ENCODE measurements at places on chromosomes 3 and 15.

- no peak for DNase-seq
These were observed 139.0 kb downstream of the CHDH start for GRCh38 chr3:53707222-53707621.

- no peak for DNase-seq
These were observed 477.8 kb downstream of the FGF12 start for GRCh38 chr3:192249516-192249915.

GRCh38 chr3:39427506-39427905, 21.0 kb downstream of the RPSA start:
- DNase-seq, result no peak

GRCh38 chr3:71227270-71227661, 356.3 kb downstream of the FOXP1 start:
- DNase-seq, result no peak

- DNase-seq, result no peak
These were observed 243.9 kb downstream of the FAM43A start for GRCh38 chr3:194929578-194929960.

DNA sequence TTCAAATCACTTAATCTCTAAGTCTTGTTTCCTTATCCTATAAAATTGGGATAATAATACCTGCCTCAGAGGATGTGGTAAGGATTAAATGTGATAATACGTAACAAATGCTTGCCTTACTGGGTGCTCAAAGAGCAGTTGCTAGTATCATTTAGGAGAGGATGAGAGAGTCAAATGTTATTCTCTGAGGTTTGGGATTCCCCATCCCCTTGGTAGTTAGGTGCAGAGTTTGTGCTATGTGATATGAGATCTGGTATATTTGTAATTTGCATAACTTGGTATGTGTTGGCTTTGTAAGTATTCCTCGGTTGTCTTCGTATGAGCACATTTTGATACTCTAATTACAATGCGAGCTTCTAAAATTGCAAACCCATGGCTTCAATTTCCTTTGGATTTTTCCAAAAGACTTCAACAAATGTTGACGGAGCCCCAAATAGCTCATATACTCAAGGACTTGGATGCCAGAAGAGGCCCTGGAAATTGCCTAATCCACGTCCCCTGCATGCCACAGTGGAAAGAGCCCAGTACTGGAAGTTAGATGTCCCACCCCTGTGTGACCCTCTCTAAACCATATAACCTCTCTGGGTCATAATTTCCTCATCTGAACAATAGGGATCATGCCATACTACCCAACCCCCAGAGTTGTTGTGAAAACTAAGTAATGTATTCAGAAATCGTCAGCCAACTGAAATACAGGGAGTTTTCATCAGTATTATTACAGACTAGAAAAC, 85.0 kb downstream of the FBN1 start:
- DNase-seq, result no peak

GRCh38 chr3:9292516-9292915, 43.1 kb upstream of the SRGAP3 start:
- DNase-seq, result no peak

GRCh38 chr3:149224736-149225594, 3.3 kb upstream of the CP start:
- DNase-seq, result peak; percentile 92

DNA sequence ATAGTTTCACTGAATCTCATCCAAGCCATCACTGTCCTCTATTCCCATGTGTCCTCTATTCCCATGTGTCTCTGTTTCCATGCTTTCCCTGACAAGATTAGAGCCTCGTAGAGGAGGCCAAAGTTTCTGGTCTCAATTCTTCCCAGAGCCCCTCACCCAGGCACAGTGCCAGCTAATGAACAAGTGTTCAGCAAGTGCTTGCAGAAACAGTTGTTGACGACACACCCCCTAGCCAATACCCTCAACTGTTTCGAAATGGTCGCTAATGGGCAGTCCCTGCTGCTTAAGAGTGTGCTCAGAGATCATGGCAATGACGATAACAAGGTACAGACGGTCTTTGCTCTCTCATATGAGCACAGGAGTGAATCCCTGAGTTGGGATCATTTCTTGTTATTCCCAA, 73.4 kb downstream of the FAM174B start:
- no peak for DNase-seq

GRCh38 chr3:171044835-171045793, 18.6 kb upstream of the SLC2A2 start:
- peak; percentile 80 for DNase-seq

DNA sequence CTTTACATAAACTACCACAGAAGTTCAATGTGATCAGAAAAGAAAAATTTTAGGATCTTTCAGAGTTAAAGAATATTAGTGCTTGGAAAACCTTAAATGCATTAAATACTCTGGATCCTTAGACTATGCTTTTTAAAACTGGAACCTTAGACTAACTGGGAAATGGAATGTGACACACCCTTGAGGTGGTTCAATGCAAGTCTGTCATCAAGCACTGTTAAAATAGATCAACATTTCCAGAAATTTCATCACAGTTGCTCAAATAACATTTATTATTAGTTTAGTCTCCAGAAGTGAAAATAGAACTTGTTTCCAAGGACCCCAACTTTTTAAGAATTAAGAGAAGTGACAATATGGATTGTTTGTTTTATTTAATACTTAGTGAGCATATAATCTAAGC, 71.8 kb downstream of the GAP43 start:
- DNase-seq, result no peak

- DNase-seq, result no peak
These were observed 43.7 kb upstream of the KCNMB2 start for GRCh38 chr3:178492491-178492890.

DNA sequence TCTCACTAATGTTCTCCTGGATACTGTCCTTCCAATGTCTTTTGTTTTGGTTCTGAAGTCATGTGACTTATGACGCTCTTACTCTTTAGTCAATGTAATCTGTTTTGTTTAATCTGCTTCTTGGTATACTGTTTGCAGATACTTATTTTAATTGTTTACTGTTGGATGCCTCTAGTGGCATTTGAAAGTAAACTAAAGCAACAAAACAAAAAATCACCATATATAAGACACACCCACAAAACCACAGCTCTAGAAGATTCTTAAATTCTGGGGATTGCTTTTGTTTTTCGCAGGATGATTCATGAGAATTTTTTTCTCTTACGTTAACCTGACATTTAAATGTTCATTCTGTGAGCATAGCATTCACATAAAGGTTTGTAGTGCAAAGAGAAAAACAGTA, 16.8 kb downstream of the SLC25A26 start:
- DNase-seq, result no peak

GRCh38 chr15:43998607-43999006, 171.8 kb downstream of the WDR76 start:
- peak; percentile 71 for DNase-seq

GRCh38 chr3:136396916-136397315, 146.8 kb downstream of the PCCB start:
- peak; percentile 73 for DNase-seq

- DNase-seq, result no peak
These were observed 13.9 kb upstream of the MGLL start for GRCh38 chr3:127835993-127836882.

DNA sequence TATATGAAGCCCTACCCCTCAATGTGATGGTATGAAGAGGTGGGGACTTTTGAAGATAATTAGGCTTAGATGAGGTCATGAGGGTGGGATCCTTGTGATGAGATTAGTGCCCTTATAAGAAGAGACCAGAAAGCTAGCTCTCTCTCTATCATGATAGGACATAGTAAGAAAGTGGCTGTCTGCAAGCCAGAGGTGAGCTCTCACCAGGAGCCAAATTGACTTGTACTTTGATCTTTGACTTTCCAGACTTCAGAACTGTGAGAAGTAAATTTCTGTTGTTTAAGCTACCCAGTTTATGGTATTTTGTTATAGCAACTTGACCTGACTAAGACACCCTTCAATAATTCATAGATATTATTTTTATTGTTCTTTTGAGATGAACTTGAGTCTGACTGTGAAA, 29.9 kb upstream of the MRPL3 start:
- DNase-seq, result no peak

DNA sequence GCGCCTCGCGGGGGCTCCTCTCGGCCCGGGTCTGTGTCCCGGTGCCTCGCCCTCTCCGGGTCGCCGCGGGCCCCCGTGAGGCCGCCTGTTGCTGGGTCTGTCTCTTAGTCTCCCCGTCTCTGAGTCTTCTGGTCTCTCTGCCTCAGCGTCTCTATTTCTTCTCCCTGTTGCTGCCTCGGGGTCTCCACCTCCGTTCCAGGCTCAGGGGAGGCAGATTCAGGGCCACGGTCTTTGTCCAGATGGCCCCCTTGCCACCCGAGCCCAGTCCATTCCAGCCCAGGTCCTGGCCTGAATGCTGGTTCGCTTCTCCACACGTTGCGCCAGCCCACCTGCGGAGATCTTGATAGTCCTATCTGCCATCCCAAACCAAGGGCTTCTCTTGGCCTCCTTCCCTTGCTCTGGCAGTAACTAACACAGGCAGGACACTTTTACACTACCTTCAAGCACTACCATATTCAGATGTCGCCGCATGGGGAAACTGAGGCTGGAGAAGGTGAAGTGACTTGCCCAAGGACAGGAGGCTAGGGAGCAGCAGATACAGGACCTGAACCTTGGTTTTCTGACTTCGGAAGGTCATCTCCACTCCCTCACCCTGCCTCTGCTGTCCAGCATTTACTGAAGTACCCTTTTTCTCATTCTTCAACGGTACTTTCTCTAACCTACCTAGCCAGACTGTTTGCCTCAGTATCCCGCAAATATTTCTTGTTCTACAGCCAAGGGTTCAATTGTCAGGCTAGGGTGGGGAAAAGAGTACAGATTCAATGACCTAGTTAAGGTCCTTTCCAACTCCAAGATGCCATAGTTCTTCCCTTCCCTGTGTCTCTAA, 616 bp upstream of the IGDCC4 start:
- DNase-seq, result no peak

DNA sequence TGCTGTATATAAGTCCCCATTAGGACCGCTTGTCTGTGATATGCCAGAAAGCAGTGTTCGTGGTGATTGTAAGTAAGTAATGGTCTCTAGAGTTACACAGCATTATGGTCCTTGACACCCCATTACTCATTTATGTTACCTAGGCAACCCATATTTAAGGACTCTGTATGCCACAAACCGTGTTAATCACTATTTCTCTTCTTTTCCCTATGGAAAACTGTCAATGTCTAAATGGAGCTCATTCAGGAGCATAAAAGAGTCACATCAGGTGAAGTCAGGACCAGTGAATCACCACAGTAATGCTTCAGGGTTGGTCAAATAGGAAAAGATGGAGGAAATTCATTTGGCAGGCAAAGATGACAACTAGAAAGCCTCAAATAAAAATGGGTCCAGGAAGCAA, 146.6 kb upstream of the PEX5L start:
- DNase-seq, result no peak

GRCh38 chr3:3097958-3098357, 12.2 kb downstream of the IL5RA start:
- no peak for DNase-seq

DNA sequence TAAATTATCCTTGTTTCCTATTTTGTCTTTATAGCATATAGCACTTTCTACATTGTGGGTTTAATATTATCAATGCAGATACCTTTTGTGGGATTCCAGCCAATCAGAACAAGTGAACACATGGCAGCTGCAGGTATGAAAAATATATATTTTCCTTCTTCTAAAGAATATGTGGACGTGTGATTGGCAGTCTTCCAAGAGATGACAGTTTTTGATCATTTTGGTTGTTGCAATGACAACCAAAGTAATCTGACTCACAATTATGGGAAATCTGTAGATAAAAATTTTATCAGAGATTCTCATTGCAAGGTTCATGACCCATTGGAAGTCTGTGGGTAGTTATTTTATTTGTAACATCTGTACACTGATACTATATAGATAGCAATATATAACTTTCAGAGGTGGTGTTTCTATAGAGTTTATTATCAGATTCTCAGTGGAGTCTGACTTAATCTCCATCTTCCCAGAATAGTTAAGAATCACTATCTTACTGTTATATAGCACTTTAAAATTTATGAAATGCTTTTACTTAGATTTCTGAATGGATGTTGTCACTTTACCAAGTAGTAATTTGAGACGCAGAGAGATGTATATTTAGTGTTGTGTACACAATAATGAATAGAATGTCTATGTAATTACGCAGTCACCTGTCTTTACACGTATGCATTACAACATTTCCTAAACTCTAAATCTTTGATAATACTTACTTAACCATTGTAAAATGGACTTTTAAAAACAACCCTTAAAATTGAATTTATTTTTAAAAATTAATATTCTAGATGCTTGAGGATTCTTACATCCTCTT, 82.5 kb downstream of the STT3B start:
- no peak for DNase-seq

- DNase-seq, result no peak
These were observed 36.3 kb downstream of the DUT start for GRCh38 chr15:48367483-48367882.

- peak; percentile 2 for DNase-seq
These were observed 280.7 kb downstream of the MFSD1 start for GRCh38 chr3:159082519-159082918.

Measured in IMR-90 (cell line).